ENCODE measurements at places on chromosomes 12 and 14.
A peak's percentile ranks its signal among the peaks of the same experiment; 100 is the strongest.

DNA sequence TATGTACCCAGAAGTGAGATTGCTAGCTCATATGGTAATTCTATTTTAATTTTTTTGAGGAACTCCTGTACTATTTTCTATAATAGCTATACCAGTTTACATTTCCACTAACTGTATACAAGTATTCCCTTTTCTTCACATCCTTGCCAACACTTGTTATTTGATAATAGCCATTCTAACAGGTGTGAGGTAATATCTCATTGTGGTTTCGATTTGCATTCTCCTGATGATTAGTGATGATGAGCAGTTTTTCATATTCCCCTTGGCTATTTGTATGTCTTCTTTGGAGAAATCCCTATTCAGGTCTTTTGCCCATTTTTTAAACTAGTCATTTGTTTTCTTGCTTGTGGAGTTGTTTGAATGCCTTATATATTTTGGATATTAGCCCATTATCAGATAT, 121.3 kb downstream of the BBS10 start:
- DNase-seq = no peak

DNA sequence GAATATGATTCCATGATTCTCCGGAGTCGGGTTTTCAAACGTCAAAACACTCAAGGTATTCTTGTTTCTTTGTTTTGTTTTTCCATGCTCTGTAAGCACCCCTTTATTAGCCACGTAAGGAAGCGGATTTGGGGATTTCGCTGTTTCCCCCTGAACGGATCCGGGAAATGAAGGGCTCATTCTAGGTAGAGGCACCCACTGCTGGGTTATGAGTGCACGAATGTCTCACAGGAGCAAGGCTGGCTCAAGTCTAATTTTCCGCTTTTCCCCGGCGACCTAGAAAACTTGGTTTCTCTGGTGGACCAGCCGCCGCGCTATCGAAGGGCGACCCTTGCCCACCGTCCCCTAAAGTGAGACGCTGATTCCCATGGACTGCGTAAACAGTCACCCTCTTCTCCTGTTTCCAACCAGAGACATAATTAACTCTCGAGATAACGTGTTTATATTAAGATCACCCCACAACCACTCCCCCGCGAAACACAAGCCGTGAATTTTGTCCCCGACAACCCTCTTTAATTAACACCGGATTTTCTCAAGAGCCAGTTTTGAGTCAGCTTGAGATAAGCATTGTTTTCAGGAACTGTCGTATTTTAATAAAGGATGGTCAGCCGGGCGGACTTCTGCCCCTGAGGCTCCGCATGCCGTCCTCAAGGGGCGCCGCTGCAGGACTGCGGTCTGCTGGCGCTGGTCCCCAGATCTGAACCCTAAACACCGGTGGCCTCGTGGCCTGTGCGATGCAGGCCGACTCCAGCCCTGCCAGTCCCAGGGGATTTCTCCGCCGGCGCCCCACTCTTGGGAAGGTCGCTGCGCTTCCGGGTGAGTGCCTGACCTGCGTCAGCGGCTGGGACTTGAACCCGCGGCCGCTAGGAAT, 515 bp upstream of the ABCC9 start:
- DNase-seq = no peak

GRCh38 chr12:12651752-12652151, 40.1 kb downstream of the CREBL2 start:
- DNase-seq = no peak

- no peak for DNase-seq
Measured at GRCh38 chr12:66767536-66767935, 88.7 kb upstream of the GRIP1 start.

GRCh38 chr14:95320078-95320895, 579 bp upstream of the CLMN start:
- no peak for DNase-seq

- no peak for DNase-seq
Measured at GRCh38 chr12:78530100-78530765, 334.3 kb upstream of the SYT1 start.

- no peak for DNase-seq
Measured at GRCh38 chr12:13472690-13473089, 276.2 kb downstream of the EMP1 start.

- peak; percentile 18 for DNase-seq
Measured at GRCh38 chr12:97404543-97404942, 58.1 kb upstream of the RMST start.
